Uterus (tissue), 4 donors: ENCODE measurements at places on chromosomes 4 and X. TPM values are rescaled to one million over a fixed set of nuclear protein-coding genes. Genes with fewer than 3 reads are reported as not detected.

- H3K27ac ChIP-seq = no peak overlapping the region
- no peaks in the 10 kb centered on the region for H3K36me3 ChIP-seq
- H3K4me1 ChIP-seq = no peaks in the 10 kb centered on the region
- no peaks in the 10 kb centered on the region for H3K27me3 ChIP-seq
Observed at GRCh38 chr4:121517241-121517640, 136.4 kb upstream of the QRFPR start.

DNA sequence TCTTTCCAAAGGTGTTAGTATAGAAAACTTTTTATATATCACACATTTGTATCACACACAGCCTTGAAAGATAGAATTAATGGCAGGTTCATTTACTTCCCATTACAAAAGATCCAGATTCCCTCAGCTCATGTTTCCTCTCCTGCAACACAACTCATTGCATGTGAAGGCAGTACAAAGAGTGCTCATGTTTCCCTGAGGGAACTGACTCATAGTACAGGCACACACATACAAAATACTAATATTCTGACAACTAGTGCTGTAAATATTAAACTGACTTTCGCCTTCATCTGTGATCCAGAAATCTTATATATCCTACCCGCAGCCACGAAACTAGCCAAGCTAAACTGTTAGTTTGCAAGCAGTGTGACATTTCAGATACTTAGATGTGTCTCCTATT is 819.8 kb upstream of the PCDH7 start:
- H3K4me1 ChIP-seq = no peaks in the 10 kb centered on the region
- no peak for DNase-seq
- no peak overlapping the region for H3K4me3 ChIP-seq
- H3K36me3 ChIP-seq = no peaks in the 10 kb centered on the region

The DCAF4L1 gene
- total RNA-seq = 0.35 TPM

DNA sequence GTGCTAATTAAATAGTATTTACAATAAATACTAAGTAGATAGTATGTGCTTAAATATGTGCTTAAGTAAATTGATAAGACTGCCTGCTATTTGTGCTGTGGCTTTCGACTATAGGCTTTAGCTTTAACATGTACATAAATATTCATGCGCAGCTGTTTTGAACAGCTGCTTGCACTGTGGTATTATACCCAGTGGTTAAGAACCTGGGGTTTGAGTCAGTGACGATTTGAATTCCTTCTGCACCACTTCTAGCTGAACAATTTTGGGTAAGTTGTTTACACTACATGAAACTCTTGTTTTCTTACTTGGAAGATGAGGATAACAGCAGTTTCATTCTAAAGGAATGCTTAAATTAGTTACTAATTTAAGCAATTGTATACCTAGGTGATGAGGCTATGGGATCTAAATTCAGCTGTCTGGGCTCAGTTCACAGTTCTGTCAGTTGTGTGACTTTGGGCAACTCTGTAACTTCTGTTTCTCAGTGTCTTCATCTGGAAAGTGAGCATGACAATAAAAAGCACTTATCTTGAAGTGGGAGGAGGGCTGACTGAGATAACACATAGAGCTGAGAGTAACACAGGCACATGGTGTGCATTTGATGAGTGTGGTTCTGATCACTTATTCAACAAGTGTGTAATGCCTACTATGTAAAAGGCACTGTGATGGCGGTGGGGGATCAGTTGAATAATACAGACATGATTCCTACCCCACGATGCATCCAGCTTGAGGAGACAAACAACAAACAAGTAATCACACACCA is 37.0 kb downstream of the HPGDS start:
- H3K36me3 ChIP-seq = no peaks in the 10 kb centered on the region
- no peak overlapping the region for H3K4me3 ChIP-seq
- H3K27me3 ChIP-seq = no peaks in the 10 kb centered on the region
- no peaks in the 10 kb centered on the region for H3K4me1 ChIP-seq
- no peak for DNase-seq
- no peak overlapping the region for H3K27ac ChIP-seq

DNA sequence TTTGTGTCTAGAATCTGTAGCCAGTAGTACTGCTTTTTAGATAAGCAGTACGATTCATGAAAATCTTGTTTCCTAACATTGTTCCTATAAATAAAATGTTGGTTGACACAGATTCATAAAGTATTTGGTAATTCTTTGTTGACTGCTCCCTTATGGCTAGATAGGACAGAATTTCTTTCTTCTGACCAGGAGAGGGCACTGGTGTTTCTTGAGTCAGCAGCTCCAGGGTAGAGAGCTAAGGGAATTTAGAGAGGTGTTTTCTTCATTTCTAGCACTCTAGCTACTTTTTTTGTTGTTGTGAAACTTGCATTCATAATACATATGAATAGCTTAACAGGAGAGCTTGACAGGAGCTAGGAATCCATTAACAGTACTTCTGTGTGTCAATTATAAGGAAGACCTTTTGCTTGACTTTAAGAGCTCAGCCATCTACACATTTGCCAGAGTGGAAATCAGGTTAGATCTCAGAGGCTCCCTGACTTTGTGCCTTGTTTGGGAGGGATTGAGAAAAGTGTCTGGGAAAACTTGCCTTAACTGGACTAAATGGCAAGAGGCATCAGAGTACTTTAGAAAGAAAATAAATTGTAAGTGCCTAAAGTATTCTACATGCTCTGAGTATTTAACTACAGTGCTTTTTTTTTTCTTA is 756.1 kb downstream of the SH3BGRL start:
- H3K4me1 ChIP-seq = no peaks in the 10 kb centered on the region
- no peak for DNase-seq
- H3K27ac ChIP-seq = no peak overlapping the region

DNA sequence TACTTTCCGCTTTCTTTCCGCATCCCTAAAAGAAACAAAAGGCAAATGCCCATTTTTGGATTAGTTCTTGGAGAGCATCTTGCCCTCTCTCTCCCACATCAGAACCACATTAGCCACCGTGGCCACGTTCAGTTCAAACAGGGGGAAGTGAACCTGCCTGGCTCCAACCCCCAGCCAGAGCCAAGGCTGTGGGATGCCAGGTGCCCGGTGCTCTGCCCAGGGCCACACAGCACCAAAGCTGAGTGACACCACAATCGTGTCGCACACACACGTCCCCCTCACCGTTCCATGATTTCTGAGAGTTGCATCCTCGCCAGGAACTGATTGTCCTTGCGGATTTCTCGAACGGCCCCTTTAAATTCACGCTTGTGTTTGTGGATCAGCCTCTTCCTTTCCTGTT is 24.3 kb downstream of the NOP14 start:
- no peak overlapping the region for H3K27ac ChIP-seq
- H3K4me3 ChIP-seq = no peak overlapping the region
- DNase-seq = no peak
- H3K36me3 ChIP-seq = no peaks in the 10 kb centered on the region

GRCh38 chrX:129980540-129981199 is 1.8 kb upstream of the BCORL1 start:
- DNase-seq = peak; percentile 71
- peak overlapping the region; percentile 90 for H3K27ac ChIP-seq
- H3K27me3 ChIP-seq = no peaks in the 10 kb centered on the region
- no peak overlapping the region for H3K4me3 ChIP-seq
- no peaks in the 10 kb centered on the region for H3K36me3 ChIP-seq
- no peaks in the 10 kb centered on the region for H3K4me1 ChIP-seq

The GPR143 gene
- 0.26 TPM for total RNA-seq

DNA sequence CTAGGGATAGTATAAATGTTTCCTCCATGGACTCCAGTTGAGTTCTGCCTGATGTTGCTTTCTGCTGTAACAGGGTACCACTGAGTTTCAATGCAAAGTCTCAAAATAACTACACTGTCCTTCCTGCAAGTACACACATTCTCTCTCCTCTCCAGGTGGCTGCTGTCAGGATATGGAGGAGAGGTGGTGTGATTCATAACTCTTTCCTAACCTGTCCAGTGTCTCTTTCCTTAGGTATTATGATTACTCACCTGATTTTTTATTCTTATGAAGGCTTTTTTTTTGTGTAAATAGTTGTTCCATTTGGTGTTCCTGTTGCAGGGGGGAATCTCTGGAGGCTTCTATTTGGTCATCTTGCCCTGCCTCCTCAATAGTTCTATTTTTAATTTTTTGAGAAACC is 39.8 kb upstream of the POF1B start:
- DNase-seq = no peak
- H3K4me3 ChIP-seq = no peak overlapping the region
- no peaks in the 10 kb centered on the region for H3K36me3 ChIP-seq
- H3K27ac ChIP-seq = no peak overlapping the region
- H3K27me3 ChIP-seq = no peaks in the 10 kb centered on the region
- H3K4me1 ChIP-seq = no peaks in the 10 kb centered on the region

The ADGRG2 gene
- 0.51 TPM for total RNA-seq

The SLC25A31 gene
- not detected for total RNA-seq

DNA sequence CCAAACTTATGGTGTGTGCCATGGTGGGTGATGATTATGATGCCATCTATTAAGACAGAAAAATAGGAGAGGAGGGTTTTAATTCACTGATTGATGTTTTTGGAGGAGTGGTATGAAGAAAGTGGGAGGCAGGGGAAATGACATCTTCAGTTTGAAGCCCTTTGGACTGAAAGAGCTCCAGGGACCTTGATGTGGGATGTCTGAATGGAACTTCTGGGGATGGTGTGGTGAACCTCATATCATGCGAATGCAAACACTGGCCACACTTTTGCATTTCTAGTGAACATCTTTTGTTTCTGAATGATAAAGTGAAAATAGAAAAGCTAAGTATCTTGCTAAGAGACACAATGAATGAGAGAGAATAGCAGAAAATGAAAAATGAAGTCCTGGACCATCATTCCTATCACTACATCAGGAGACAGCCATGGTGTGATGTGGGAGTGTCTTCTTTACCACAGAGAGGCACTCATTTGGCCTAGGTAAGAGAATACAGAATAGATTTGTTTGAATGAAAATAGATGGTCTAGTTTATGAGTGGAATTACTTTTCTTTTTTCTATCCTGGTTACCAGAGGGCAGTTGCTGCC is 123.5 kb downstream of the ZNF827 start:
- H3K27me3 ChIP-seq = no peaks in the 10 kb centered on the region
- H3K4me1 ChIP-seq = no peaks in the 10 kb centered on the region
- H3K27ac ChIP-seq = no peak overlapping the region
- H3K4me3 ChIP-seq = no peak overlapping the region

GRCh38 chrX:69522052-69522451 is 17.9 kb downstream of the NALF2 start:
- no peaks in the 10 kb centered on the region for H3K36me3 ChIP-seq
- DNase-seq = no peak
- H3K27ac ChIP-seq = no peak overlapping the region
- no peak overlapping the region for H3K4me3 ChIP-seq
- no peaks in the 10 kb centered on the region for H3K27me3 ChIP-seq

- H3K4me1 ChIP-seq = peaks cover 3% of the 10 kb centered on the region
- no peaks in the 10 kb centered on the region for H3K36me3 ChIP-seq
- H3K27ac ChIP-seq = peak overlapping the region; percentile 86
- no peak overlapping the region for H3K4me3 ChIP-seq
- no peaks in the 10 kb centered on the region for H3K27me3 ChIP-seq
Observed at GRCh38 chr4:80017125-80017854, 55.7 kb downstream of the ANTXR2 start.

The REPS2 gene
- total RNA-seq = 18.2 TPM

DNA sequence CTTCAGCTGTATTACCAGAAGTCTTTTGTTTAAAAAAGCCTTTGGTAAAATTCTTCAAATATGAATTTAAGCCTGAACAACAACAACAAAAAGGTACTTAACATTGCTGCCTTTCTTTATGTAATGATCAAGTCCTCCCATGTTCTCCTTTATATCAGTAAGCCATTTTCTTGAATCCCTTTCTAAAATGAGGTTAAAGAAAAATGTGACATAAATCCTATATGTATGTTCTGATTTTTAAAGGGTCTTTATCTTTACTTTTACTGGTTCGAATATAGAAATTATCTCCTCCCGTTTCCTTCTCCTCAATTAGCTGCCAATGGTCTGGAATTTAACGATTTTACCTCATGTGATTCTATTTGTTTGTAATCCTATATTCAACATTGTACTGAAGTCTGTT is 522.8 kb downstream of the IL1RAPL1 start:
- H3K27ac ChIP-seq = no peak overlapping the region
- H3K36me3 ChIP-seq = no peaks in the 10 kb centered on the region
- no peaks in the 10 kb centered on the region for H3K4me1 ChIP-seq
- DNase-seq = no peak
- H3K27me3 ChIP-seq = no peaks in the 10 kb centered on the region

The RHOXF1 gene
- total RNA-seq = not detected

GRCh38 chr4:72326692-72327632 is 242.1 kb downstream of the ADAMTS3 start:
- no peaks in the 10 kb centered on the region for H3K27me3 ChIP-seq
- no peaks in the 10 kb centered on the region for H3K36me3 ChIP-seq
- H3K4me1 ChIP-seq = no peaks in the 10 kb centered on the region
- H3K4me3 ChIP-seq = no peak overlapping the region

DNA sequence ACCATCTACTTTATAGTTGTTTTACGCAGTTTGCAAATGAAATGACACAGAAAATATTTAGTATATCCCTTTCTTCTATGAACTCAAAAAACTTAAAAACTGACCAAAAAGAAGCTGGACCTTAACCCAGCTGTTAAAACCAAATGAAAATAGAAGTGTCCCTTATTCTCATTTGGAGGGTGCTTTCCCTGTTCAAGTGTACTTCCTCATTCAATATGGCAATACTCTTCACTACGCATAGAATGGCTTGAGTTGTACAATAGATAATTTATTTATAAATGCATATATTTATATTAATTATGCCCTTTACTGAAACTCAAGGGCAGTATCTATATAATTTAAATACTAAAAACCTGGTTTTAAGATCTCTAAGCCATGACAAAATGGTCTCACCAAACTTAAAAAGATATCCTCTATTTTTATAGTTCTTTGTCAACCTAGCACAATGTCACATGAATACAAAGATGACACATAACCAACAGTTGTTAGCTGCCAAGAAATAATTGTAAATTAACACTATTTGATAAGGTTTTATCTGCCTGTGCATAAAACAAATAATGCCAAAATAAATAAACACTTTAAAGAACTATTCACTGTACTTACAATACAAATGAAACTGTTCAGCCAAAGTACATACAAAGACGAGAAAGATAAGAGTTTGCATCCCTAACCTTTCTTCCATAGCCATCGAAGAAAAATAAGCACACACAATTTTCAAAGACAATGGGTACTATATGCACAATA is 25.2 kb downstream of the YTHDC1 start:
- no peaks in the 10 kb centered on the region for H3K4me1 ChIP-seq
- no peaks in the 10 kb centered on the region for H3K27me3 ChIP-seq
- no peak for DNase-seq
- no peaks in the 10 kb centered on the region for H3K36me3 ChIP-seq

DNA sequence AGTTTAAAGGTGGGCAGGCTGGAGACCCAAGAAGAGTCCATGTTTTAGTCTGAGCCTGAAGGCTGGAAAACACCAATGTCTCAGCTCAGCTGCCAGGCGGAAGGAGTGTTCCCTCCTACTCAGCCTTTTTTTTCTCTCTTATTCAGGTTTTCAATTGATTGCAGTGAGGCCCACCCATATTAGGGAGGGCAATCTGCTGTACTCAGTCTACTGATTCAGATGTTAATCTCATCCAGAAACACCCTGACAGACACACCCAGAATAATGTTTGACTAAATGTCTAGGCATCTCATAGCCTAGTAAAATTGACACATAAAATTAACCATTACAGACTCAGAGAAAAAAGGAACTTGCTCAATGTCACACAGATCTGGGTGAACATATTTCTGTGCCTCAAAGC is 347.1 kb downstream of the GBA3 start:
- DNase-seq = no peak
- H3K4me3 ChIP-seq = no peak overlapping the region
- H3K27ac ChIP-seq = no peak overlapping the region
- no peaks in the 10 kb centered on the region for H3K36me3 ChIP-seq
- no peaks in the 10 kb centered on the region for H3K27me3 ChIP-seq

GRCh38 chr4:153296040-153296823 is 48.3 kb upstream of the MND1 start:
- H3K27ac ChIP-seq = peak overlapping the region; percentile 49
- peak; percentile 39 for DNase-seq
- H3K36me3 ChIP-seq = no peaks in the 10 kb centered on the region
- no peaks in the 10 kb centered on the region for H3K4me1 ChIP-seq
- H3K4me3 ChIP-seq = no peak overlapping the region
